Stimulated activated CD8-positive, alpha-beta memory T cell treated with anti-CD3 and anti-CD28 coated beads, Interleukin-4, amount 100 ng/mL, for 48 hours (primary cell): ENCODE measurements at places on chromosomes 16 and 17.
A peak's percentile ranks its signal among the peaks of the same experiment; 100 is the strongest.

GRCh38 chr17:78793968-78794367 is 11.9 kb upstream of the CYTH1 start:
- DNase-seq = no peak

- DNase-seq = no peak
These were observed 150.3 kb downstream of the IRX3 start for GRCh38 chr16:54136276-54136625.

- DNase-seq = no peak
These were observed 293.2 kb upstream of the MON1B start for GRCh38 chr16:76897816-76898215.

GRCh38 chr17:28426081-28426519 is 20.1 kb upstream of the SLC46A1 start:
- DNase-seq = no peak

GRCh38 chr16:27695161-27695560 is 145.2 kb downstream of the KATNIP start:
- DNase-seq = no peak

DNA sequence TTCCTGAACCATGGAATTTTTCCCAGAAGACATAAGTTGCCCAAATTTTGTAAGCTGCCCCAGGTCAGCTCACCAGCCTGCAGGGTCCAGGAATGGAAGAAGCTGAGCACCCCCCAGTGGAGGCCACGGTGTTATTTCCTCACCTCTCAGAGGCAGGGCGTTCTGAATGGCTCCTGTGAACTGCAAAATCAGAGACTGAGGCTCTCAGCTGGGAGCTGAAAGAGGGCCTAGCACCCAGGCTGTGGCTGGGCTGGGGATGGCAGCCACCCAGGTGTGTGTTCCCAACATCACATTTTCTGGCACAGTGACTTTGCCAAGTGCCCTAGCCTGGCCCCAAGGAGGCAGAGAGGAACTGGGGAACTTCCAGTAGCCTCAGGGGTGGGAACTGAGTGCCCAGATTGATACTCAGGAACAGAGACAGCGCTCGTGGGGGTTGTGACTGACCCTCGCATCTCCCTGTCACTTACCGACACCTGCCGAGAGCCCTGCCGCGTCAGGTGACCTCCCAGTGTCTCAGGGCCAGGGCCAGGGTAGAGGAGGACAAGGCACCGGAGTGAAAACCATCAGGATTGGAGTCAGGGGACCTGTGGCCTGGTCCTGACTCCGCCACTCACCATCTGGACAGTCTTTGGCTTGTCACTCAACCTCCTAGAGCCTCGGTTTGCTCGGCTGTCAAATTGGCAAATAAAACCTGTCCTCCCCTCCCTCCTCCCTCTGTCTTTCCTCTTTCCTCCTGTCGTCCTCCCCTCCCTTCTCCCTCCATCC is 11.3 kb downstream of the CACNG4 start:
- peak; percentile 35 for DNase-seq

DNA sequence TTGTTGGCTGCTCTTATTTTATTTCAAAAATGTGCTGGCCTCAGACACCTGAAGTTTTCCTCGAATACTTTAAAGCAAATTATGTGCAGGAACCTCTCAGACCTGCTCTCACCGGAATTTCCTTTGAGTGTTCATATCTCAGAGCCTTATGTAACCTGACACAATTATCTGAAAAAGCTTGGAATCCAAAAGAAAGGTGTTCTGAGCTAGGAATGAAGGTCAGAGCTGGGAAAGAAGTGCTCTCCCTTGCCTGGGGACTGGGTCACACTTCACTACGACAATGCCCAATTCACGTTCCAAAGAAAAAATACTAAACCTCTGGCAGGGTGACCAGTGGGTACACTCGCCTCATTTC is 6.7 kb upstream of the HSD11B2 start:
- no peak for DNase-seq

DNA sequence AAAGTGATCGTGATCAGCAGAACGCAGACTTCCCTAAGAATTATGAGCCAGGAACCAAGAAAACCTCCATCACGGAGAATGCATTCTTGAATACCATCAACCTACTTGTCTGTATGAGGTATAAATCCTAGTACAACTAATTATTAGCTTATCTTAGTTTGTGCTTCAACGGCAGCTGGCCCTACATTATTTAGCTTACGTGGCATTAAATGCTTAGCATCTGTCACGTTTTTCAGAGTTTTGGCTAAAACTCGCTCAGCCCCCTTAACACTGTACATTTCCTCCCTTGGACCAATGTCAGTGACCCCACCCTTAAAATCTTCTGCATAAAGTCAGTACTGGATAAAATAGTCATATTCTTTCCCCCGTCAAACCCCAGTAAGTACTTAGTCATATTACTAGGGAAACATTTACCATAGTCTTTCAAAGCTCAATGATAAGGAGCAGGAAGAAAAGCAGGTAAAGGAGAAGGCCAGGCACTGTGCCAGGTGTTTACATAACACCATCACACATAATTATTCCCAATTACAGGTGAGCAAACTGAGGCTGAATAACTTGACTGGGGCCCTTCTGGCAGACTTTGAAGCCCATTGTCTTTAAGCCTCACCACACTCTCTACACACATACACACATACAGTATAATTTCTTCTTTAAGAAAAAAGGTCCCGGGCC is 16.6 kb upstream of the TXNDC11 start:
- DNase-seq = no peak

DNA sequence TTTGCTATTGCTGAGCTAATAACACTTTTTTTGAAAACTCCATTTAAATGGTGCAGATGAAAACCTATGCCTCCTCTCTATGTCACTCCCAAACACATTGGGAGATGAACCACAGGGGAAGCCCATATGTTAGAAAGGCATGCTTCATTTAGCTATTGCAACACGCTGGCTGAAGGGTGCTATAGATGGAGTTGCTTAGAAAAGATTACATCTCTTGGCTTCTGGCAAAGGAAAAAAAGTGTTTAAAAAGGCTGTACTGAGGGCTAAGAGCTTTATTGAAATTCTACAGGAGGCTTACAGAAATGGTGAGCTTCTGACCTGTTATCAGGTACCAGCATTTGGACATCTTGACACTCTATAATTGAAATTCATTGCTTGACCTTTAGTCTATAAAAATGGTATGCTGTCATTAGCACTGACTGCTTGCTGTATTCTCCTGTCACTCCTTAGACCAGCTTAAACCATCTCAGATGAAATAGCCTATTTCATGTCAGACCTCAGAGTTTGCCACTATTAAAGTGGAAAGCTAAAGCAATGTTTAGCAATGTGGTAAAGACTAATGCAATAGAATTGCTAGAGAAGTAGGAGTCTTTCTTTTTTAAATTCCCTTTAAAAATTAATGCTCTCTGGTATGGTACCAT is 503.9 kb downstream of the CDH11 start:
- no peak for DNase-seq

- DNase-seq = no peak
These were observed 83.7 kb downstream of the LMF1 start for GRCh38 chr16:886802-887731.

GRCh38 chr17:27413315-27413714 is 42.9 kb upstream of the KSR1 start:
- no peak for DNase-seq

DNA sequence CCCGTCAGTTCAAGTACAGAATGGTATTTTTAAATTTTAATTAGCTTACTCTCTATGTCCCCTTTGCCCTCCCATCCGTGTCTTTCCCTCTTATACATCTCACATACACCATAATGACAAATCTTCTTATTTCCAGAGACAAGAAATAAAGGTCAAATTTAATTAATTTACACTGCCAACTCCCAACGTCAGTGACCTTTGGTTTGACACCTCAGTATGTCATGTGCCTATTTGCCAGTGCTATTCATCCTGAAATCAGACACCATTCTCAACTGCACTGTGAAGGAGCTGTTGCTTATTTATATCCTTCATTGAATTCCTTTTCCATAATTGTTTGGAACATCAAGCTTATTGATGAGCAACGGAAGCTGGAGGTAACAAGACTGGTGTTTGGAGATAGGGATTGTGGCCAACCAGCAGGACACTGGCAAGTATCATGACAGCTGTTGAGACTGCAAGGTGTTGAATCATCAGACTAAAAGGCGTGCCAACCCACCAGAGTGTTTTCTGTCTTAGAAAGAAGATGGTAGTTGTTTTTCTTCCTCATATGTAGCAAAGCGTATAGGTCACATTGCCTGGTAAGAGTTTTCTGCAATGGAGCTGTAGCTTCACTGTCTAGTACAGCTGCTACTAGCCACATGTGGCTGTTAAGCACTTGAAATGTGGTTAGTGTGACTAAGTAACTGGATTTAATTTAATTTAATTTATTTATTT is 12.5 kb downstream of the CALCOCO2 start:
- DNase-seq = no peak

DNA sequence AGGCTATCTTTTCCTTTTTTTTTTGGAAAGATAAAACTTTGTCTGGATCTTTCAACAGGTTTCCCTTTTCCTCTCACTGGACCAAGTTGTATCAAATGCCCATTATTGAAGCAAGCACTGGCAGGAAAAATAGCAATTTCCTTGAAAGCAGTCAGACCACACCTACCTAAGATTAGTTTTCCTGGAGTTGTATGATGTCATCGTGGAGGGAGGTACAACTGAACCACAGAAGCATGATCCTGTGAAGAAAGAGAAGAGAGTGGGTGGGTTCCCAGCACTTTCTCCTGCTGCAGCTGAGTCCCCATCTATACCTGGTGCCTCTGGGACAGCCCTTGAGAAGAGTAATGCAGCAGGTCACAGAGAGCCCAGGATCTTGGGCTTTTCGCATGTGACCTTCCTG is 63.6 kb upstream of the ERCC4 start:
- DNase-seq = no peak

- no peak for DNase-seq
These were observed 1326.6 kb upstream of the GOT2 start for GRCh38 chr16:60060731-60061130.

- DNase-seq = no peak
These were observed 148.1 kb upstream of the CCL2 start for GRCh38 chr17:34107019-34107418.

GRCh38 chr16:50244140-50244503 is 22.2 kb upstream of the ADCY7 start:
- no peak for DNase-seq
